ENCODE measurements at places on chromosomes 3 and 15.

DNA sequence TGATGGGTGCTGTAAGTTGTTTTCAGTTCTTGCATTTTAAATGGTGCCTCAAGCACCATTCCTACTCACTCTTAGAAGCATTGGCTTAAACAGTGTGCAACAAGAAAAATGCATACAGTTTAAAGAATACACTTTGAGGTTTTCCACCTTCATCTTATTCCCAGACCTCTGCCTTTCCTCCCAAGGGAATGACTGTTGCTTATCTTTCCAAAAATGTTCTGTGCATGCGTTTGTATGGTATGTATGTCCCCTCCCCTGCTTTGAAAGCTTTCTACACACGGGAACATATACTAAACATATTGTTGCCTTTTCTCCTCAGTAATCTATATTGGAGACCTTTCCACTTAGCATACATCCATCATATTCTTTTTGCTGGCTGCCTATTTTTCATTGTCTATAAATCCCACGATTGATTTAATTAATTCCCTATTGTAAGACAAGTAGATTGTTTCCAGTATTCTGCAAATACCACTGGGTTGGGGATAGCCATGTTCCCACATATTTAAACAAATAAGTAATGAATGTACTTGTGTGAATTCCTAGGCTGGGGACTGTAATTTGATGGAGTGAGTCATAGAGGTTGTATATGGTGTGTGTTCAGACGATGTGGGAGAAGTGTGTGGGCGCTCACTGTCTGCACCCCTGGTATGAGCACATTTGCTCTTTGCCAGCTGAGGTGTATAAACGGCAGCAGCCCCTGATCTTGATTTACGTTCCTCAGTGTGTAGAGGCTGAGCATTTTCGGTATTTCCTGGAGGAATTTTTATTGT, 5.8 kb downstream of the TRAK1 start:
- DNase-seq = no peak

GRCh38 chr3:30340500-30340899, 265.9 kb upstream of the TGFBR2 start:
- no peak for DNase-seq

- no peak for DNase-seq
Observed at GRCh38 chr3:128598884-128599664, 51.5 kb downstream of the RPN1 start.

DNA sequence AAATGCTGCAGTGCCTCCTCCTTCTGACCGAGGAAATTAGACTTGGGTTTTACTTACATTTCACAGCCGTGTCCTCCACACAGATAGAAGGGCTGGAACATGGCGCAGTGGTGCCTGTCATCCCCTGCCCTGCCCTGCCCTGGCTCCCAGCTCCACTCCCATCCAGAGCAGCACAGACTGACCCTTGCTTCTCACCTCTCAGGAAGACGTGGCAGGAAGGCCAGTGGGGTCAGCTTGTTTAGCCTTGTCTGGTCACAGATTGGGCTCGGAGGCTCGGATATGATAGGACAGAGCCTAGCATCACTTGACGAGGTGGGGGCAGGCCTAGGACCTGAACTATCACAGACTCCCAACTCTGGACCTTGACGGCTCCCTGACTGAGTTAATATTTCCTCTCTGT, 88.5 kb downstream of the LINGO1 start:
- no peak for DNase-seq

GRCh38 chr3:80898211-80898610, 863.2 kb downstream of the GBE1 start:
- no peak for DNase-seq

- DNase-seq = peak; percentile 66
Observed at GRCh38 chr15:91908391-91908790, 54.9 kb downstream of the SLCO3A1 start.

DNA sequence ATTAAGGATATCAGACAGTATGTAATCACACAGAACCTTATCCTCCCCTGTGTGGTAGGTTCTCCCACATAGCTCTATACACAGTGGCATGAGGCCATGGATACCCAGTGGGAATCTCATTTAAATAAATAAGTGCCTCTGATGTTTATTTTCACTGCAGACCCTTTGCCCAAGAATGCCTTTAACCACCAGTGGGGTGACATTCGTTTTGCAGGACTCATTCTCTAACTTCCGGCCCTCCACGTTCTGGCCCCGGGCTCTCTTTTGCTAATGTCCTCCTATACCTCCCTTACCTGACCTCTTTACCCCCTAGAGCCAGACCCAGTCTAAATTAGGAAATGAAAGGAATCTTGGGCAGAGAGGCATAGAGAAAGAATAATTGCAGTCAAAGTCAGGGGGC, 8.3 kb downstream of the CCDC80 start:
- no peak for DNase-seq

GRCh38 chr3:11602239-11602840, 41.4 kb downstream of the VGLL4 start:
- DNase-seq = no peak

DNA sequence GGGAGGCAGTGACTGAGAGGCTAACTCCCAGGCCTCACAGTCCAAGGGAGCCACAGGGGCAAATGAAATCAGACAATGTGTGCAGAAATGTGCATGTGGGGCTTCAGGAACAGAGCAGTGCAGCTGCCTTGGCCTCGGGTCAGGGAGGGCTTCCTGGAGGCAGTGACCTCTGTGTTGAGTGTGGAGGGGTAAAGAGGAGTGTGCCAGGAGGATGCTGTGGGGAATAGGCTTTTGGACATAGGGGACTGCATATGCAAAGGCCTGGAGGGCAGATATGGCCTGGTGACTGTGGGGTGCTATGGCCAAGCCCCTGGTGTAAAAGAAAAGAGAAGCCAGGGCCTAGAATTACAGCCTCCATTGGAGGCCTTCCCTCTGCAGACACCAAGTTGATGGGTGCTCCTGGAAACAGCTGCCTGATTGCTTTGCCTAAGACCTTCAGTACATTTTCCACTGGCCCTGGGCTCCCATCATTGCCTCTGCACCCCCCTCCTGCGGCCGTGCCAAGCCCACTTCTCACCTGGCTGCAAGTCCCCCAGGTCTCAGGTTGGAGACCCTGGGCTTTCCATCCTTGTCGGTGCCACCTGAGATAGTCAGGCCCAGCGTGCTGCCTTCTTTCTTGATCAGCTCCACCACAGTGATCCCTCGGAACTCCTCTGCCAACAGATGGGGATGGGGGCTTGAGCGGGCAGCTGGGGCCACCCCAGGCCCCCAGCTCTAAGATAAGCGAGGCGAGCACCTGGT, 15.1 kb downstream of the GRIP2 start:
- no peak for DNase-seq

- no peak for DNase-seq
Observed at GRCh38 chr3:72398781-72399180, 449.5 kb downstream of the SHQ1 start.

DNA sequence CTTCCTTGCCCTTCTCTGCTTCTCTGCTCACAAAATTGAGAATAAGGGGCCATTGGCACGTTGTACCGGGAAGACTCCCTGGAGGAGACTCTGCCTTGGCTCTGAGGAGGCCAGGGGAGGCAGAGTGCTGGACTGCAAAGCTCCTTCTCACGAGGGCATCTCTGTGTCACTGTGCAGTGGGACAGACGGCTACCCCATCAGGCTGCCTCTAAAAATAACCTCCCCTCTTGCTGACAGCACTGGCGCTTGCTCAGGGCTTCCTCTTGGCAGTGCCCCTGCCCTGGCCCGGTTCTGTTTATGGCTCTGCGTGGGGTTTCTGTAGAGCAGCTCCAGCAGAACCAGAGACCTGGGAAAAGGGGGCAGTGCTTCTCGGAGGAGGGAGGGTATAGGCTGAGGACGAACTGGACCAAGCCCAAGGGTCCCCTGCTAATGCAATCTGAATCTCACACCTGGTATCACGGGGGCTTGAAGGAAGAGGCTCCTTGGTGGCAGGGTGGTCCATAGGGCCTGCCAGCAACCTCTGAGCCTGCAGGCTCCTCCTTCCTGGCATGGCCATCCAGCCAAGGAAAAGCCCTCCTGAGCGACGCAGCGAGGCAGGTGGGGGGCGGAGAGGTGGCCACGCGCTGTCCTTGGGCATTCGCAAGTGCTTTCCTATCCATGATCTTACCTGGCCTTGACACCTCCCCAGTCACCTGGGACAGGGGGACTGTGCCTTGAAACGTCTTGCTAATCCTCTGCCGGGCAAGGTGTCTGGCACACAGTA, 63.3 kb upstream of the TLE3 start:
- no peak for DNase-seq

- DNase-seq = no peak
Observed at GRCh38 chr3:87595798-87596197, 319.4 kb upstream of the POU1F1 start.

DNA sequence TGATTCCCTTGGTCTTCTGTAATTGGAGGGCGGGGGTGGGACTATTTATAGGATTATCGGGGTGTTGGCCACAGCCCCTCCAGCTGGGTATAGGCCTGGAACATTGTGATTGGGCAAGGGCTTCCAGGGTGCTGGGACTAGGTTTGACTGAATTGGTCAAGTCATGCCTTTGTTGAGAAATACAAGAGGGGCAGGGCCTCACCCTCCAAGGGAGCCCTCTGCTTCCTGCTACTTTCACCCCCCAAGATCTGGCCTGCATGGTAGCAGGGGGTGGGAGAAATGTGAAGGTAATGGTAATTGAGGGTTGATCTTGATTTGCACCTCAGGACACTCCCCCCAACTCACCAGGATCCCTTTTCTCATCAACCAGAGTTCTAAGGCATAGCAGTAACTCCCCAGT, 25.2 kb downstream of the TRIM71 start:
- no peak for DNase-seq

GRCh38 chr15:66251790-66252684, 1.5 kb downstream of the MEGF11 start:
- no peak for DNase-seq

DNA sequence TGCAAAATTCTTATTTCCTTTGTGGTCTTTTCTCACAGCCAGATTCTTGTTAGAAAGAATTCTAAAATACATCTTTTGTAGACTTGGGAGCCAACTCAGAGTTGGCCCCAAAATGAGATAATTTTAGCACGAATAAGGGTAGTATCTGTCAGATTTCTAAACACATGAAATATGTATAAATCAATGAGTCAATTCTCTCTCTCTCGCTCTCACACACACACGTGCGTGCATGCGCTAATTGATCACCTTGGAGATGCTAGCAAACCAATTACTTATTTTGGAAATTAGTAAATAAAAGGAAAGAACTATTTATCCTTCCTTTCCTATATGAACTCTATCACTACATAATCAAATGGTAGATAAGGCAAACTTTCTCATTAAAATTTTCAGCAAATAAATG, 32.9 kb upstream of the PIK3R4 start:
- DNase-seq = no peak

DNA sequence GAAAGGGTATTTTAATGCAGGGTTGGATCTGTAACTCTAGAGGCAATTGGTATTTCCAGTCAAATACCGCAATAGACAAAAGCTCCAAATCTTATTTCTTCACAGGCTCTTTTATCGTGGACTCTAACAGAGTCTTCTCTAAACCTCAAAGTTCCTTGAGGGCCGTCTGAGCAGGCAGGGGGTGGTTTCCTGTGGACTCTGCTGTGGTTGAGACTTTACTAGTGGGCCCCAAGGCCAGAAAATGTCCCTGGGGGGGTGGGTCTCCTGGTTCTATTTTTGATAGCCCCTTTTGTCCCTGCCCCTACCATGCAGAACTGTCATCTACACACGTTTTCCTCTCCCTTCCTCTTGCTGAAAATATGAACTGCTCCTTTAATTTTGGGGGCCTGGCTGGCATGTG, 80.1 kb downstream of the ASB7 start:
- DNase-seq = no peak

DNA sequence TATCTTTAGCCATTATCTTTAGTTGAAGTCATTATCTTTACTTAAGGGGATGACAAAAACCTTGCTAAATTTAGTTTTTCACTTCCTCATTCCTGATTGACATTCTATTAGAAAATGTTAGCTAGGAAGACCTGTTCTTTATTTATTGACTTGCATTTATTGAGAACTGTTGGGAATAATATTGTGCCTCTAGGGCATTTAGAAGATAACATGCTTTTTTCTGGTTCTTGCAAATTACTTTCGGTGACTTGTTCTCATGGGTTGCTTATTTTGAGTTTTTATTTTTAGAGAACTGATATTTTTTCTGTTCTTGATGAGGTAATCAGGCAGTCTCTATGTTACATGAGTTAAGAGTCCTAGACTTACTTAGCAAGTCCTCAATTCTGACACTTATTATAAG, 48.3 kb upstream of the CTDSPL start:
- no peak for DNase-seq

DNA sequence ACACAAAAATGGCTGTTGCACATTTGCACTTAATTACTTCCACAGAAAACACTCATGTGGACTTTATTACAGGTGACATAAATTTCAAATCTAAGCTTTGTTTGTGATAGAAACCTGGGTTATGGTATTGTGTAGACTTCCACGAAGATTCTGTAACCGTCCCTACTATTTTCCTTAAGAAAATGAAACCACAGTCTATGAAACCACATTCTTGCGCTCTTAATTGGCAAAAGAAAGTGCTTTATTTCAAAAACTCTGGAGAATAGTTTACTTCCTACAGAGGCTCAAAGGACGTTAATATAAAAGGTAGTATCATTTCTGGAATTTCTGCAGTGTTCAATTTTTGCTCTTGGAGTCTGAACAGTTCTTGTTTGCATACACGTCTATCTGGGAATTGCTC, 123.4 kb downstream of the TIGIT start:
- DNase-seq = no peak

DNA sequence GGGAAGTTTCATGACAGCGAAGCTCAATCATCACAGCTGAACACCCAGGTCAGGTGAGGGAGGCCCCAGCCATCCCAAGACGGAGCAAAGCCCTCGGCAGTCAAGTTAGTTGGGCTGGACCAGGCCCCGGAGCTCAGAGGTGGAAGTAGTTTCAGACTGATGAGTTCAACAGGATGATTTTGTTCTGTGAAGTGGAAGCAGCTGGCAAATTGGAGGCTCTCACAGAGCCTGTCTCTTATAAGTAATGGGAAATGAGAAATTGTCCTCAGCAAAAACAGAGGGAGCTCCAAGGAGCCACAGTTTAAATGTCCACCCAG, 245.1 kb downstream of the XXYLT1 start:
- no peak for DNase-seq

DNA sequence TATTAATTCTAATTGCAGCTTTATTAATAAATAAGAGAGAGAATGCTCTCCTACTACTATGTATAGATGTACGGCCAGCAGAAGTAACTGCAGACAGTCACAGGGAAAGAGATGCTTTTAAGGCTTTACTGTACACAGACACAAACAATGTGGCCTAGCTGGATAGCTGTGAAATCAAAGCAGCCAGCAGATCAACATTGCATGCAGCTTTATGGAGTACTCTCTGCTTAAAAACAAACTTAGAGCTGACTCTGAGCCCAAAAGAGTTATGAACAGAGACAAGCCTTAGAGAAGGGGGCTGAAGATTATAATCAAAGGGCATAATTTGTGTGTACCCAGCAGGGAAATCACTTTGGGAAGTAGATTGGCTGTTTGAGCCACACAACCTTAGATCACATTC, 47.2 kb downstream of the CADM2 start:
- DNase-seq = no peak

GRCh38 chr15:89125088-89125826, 37.0 kb downstream of the ABHD2 start:
- DNase-seq = no peak
